Thoracic aorta (tissue), 2 donors: ENCODE measurements at places on chromosomes 7 and 10.

- no peaks in the 10 kb centered on the region for H3K4me1 ChIP-seq
- H3K36me3 ChIP-seq, result no peaks in the 10 kb centered on the region
- DNase-seq, result no peak
- no peak overlapping the region for H3K27ac ChIP-seq
These were observed 305.7 kb downstream of the ELMO1 start for GRCh38 chr7:37142958-37143357.

DNA sequence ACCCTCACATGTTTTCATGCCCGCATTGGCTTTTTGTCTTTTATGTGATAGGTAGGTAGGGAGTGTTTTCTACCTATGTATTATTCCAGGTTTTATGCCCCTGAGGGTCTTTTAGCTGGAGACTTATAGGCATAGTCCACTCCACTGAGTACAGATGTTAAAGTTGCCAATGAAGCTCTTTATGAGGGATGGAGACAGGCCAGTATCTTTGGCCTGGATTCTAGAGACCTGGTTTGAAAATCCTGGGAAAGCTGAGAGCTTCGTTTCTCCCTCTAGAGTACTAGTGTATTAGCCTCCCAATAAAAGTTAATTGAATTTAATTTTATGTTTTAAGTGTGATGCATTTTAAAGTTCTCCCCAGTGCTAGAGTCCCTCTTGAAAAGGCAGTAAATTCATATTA, 854.1 kb downstream of the LRMDA start:
- H3K27me3 ChIP-seq, result no peaks in the 10 kb centered on the region
- H3K27ac ChIP-seq, result no peak overlapping the region
- no peaks in the 10 kb centered on the region for H3K36me3 ChIP-seq
- H3K4me3 ChIP-seq, result no peak overlapping the region

DNA sequence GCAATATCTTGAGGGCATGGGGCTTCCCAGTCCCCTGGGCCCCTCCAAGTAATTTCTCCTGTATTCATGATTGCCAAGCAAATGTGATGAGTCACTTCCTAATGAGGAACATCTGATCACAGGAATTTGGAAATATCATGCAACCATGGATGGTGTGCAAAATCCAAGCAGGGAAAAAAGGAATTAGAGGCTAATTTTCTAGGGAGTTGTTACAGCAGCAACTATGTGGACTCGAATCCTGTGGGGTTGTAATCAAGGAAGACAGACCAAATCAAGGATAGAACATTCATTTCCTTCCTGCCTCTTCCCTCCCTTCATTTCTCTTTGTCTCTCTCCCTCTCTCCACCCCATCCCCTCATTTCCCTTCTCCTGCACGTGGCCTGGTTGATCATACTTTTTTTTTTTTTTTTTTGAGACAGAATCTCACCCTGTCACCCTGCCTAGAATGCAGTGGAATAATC, 23.9 kb upstream of the AGFG2 start:
- no peak overlapping the region for H3K4me3 ChIP-seq
- H3K27ac ChIP-seq, result no peak overlapping the region
- H3K27me3 ChIP-seq, result no peaks in the 10 kb centered on the region
- no peaks in the 10 kb centered on the region for H3K36me3 ChIP-seq
- no peak for DNase-seq

DNA sequence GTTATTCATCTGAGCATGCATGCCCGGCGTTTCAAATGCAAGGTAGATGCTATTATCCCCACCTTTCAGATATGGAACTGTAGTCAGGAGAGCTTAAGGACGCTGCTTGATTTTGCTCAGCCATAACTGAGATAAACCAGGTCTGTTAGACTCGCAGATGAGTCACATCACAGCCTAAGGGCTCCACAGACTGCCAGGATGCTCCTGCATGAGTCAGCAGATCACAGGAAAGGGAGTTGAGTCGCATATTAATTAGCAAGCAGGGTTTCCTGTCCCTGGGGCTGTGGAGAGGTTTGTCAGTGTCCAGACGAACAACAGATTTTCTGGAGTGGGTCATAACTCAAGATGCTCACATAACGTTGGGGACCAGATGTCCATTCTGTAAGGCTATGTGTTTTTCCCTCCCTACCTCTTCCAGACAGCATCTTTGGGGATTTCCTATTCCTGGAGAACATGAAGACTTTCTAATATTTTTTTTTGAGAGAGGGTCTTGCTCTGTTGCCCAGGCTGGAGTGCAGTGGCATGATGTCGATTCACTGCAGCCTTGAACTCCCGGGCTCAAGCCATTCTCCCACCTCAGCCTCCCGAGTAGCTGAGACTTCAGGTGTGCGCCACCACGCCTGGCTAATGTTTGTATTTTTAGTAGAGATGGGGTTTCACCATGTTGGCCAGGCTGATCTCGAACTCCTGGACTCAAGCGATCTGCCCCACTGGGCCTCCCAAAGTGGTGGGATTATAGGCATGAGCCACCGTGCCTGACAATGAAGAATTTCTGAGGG, 36.7 kb downstream of the PFKFB3 start:
- peak overlapping the region; percentile 35 for H3K27ac ChIP-seq
- no peaks in the 10 kb centered on the region for H3K27me3 ChIP-seq
- H3K36me3 ChIP-seq, result peaks cover 18% of the 10 kb centered on the region
- DNase-seq, result peak; percentile 57
- no peak overlapping the region for H3K4me3 ChIP-seq

- H3K27me3 ChIP-seq, result no peaks in the 10 kb centered on the region
- no peaks in the 10 kb centered on the region for H3K36me3 ChIP-seq
- no peak for DNase-seq
These were observed 3.4 kb upstream of the TCF7L2 start for GRCh38 chr10:112946649-112947048.

- H3K36me3 ChIP-seq, result no peaks in the 10 kb centered on the region
- H3K27me3 ChIP-seq, result no peaks in the 10 kb centered on the region
- no peak overlapping the region for H3K4me3 ChIP-seq
- H3K27ac ChIP-seq, result no peak overlapping the region
These were observed 391.4 kb upstream of the AKR1E2 start for GRCh38 chr10:4434516-4435071.

GRCh38 chr7:134844200-134844599, 64.8 kb downstream of the CALD1 start:
- H3K36me3 ChIP-seq, result peaks cover 26% of the 10 kb centered on the region
- peak overlapping the region; percentile 60 for H3K27ac ChIP-seq
- H3K4me1 ChIP-seq, result peaks cover 64% of the 10 kb centered on the region
- no peak overlapping the region for H3K4me3 ChIP-seq

GRCh38 chr10:48363617-48364355, 57.3 kb downstream of the MAPK8 start:
- H3K4me1 ChIP-seq, result no peaks in the 10 kb centered on the region
- H3K27ac ChIP-seq, result no peak overlapping the region
- H3K36me3 ChIP-seq, result no peaks in the 10 kb centered on the region
- no peaks in the 10 kb centered on the region for H3K27me3 ChIP-seq

- no peaks in the 10 kb centered on the region for H3K4me1 ChIP-seq
- no peak for DNase-seq
- no peak overlapping the region for H3K4me3 ChIP-seq
- no peak overlapping the region for H3K27ac ChIP-seq
- H3K36me3 ChIP-seq, result no peaks in the 10 kb centered on the region
- no peaks in the 10 kb centered on the region for H3K27me3 ChIP-seq
These were observed 140.3 kb upstream of the LAMB4 start for GRCh38 chr7:108270385-108271015.

DNA sequence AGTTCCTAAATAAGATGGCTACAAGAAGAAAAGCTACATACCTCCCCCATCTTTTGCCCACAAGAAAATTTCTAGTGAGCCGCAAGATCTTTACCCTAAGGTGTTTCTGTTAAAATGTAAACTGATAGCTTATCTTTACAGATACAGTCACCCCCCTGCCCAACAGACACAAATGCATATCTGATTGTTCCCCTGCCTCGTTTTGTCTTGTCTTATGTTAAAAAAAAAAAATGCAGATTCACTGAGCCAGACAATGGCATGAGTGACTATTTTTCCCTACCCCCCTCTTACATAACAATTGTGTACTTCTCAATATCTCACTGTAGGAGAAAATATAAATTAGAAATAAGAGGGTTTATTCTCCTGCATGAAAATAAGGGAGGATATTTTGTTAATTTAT, 8.5 kb downstream of the ZNF138 start:
- no peaks in the 10 kb centered on the region for H3K4me1 ChIP-seq
- no peak overlapping the region for H3K27ac ChIP-seq
- no peaks in the 10 kb centered on the region for H3K27me3 ChIP-seq
- DNase-seq, result no peak
- peaks cover 4% of the 10 kb centered on the region for H3K36me3 ChIP-seq
- no peak overlapping the region for H3K4me3 ChIP-seq

- no peaks in the 10 kb centered on the region for H3K27me3 ChIP-seq
- DNase-seq, result no peak
- no peak overlapping the region for H3K27ac ChIP-seq
- H3K36me3 ChIP-seq, result no peaks in the 10 kb centered on the region
These were observed 24.6 kb upstream of the MRPS33 start for GRCh38 chr7:141039376-141039775.

GRCh38 chr10:129562487-129562886, 95.4 kb downstream of the MGMT start:
- no peaks in the 10 kb centered on the region for H3K4me1 ChIP-seq
- no peak overlapping the region for H3K4me3 ChIP-seq
- no peak overlapping the region for H3K27ac ChIP-seq
- no peaks in the 10 kb centered on the region for H3K27me3 ChIP-seq

DNA sequence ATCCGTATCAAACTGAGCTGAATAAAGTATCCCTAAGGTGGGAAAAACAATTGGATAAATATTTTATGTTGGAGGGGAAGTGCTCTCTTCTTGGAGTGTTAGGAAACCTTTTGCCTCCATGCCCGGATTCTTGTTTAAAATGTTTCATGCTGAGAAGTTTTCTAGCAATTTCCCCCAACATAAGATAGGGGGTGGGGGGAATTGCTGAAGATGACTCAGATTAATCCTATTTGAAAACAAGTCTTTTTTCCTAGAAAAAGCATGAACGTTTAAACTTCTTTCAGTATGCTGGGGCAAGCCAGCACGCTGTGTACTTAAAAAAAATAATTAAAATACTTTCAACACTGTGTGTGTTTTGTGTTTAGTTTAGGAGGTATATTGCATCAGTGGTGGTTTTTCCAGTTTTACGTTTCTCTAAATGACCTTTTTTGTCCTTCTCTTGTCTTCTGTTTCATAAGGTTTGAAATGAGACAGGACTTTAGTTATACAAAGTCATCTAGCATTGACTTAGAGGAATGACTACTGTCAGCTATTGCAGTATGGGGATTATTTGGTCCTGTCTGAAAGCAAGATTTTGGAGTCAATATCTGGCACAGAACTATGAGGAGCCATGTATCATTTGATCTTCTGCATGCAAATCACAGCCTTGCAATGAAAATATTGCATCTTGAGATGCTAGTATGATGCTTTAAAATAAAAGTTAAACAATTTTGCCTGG, 295.9 kb downstream of the GATA3 start:
- no peaks in the 10 kb centered on the region for H3K27me3 ChIP-seq
- H3K36me3 ChIP-seq, result no peaks in the 10 kb centered on the region
- H3K4me1 ChIP-seq, result no peaks in the 10 kb centered on the region
- no peak for DNase-seq
- H3K4me3 ChIP-seq, result no peak overlapping the region

DNA sequence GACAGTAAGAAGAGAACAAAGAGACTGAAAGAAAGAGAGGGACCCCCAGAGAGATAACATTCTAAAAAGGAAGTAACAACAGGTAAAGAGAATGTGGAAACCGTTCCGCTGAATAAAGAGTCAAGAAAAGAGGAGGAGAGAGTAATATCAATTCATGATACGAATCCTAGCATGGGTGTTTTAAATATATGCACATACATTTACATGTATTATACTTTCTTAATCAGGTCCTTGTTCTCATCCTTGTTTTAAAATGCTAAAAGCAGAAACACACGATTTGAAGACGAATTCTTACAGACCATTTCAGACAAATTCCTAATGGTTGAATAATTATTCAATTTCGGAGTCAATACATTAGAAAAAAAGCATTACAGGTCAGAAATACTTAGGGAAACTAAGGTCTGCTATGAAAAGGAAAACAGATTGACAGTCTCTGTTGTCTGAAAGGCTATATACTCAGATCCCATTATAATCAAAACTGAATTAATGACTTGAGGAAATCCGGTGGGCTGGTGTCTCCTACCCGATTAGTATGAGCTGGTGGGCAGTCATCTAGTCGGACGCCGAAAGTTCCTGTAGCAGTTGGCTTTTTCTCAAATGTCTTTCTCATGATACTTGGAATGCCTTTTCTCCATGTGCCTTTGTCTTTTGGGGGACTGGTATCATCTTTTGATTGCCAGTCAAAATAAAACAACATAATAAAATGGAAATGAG, 127.3 kb downstream of the ARHGAP21 start:
- no peak for DNase-seq
- H3K4me3 ChIP-seq, result no peak overlapping the region
- no peaks in the 10 kb centered on the region for H3K27me3 ChIP-seq

- H3K4me1 ChIP-seq, result no peaks in the 10 kb centered on the region
- no peak overlapping the region for H3K4me3 ChIP-seq
- DNase-seq, result no peak
- H3K36me3 ChIP-seq, result no peaks in the 10 kb centered on the region
These were observed 443.3 kb downstream of the GFRA1 start for GRCh38 chr10:115829521-115830205.
